Left ventricle myocardium inferior (tissue), 1 donor: ENCODE measurements at places on chromosomes 1 and 21.

DNA sequence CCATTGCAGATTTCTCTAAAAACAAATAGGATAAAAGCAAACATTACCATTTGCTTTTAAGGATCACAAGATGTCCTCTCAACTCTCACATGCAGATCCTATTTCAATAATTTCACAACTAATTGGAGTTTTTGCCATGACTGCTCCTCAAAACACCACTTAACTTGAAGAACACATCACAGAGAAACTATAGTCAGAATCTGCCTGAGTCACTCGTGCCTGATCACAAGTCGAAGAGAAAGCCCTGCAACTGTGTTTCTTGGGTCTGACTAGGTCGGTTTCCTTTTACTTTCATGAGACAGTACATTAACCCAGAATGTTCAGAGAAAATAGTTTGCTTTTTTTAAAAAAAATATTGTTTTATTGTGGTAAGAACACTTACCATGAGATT, 46.3 kb upstream of the SMYD2 start:
- DNase-seq = no peak

- DNase-seq = no peak
These were observed 6.5 kb downstream of the GALNT2 start for GRCh38 chr1:230073371-230074035.

- no peak for DNase-seq
These were observed 18.4 kb downstream of the RWDD3 start for GRCh38 chr1:95252422-95252821.

GRCh38 chr1:209134001-209134400, 449.5 kb upstream of the CAMK1G start:
- DNase-seq = no peak
